ENCODE measurements at places on chromosomes 7 and 10.

DNA sequence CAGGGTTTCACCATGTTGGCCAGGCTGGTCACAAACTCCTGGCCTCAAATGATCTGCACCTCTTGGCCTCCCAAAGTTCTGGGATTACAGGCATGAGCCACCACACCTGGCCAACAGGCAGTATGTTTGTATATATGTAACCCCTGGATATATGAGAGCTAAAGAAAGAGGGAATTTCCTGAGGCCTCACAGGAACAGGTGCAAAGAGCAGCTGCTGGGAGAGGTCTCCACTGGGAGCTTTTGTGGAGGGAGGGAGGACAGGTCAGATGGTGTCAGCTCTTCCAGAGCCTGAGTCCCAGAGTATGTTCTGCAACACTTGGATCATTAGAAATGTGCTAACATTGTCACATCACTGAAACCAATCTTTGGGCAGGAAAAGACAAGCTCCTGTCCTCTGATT, 110.1 kb upstream of the KIF5B start:
- DNase-seq = no peak

DNA sequence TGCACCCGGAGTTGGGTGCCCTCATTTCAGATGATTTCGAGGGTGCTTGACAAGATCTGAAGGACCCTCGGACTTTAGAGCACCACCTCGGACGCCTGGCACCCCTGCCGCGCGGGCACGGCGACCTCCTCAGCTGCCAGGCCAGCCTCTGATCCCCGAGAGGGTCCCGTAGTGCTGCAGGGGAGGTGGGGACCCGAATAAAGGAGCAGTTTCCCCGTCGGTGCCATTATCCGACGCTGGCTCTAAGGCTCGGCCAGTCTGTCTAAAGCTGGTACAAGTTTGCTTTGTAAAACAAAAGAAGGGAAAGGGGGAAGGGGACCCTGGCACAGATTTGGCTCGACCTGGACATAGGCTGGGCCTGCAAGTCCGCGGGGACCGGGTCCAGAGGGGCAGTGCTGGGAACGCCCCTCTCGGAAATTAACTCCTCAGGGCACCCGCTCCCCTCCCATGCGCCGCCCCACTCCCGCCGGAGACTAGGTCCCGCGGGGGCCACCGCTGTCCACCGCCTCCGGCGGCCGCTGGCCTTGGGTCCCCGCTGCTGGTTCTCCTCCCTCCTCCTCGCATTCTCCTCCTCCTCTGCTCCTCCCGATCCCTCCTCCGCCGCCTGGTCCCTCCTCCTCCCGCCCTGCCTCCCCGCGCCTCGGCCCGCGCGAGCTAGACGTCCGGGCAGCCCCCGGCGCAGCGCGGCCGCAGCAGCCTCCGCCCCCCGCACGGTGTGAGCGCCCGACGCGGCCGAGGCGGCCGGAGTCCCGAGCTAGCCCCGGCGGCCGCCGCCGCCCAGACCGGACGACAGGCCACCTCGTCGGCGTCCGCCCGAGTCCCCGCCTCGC, at the start of gene EGFR:
Gene EGFR (plus strand): TSS at position 657 of the 830 bp plus-strand sequence. CDS start 261 bp downstream, outside the sequence.
- DNase-seq = no peak

- no peak for DNase-seq
These were observed 76.7 kb downstream of the IGF2BP3 start for GRCh38 chr7:23393636-23394035.

- no peak for DNase-seq
These were observed 125.8 kb downstream of the MAD1L1 start for GRCh38 chr7:2106924-2107323.

GRCh38 chr7:27997188-27997707, 183.3 kb downstream of the JAZF1 start:
- no peak for DNase-seq

DNA sequence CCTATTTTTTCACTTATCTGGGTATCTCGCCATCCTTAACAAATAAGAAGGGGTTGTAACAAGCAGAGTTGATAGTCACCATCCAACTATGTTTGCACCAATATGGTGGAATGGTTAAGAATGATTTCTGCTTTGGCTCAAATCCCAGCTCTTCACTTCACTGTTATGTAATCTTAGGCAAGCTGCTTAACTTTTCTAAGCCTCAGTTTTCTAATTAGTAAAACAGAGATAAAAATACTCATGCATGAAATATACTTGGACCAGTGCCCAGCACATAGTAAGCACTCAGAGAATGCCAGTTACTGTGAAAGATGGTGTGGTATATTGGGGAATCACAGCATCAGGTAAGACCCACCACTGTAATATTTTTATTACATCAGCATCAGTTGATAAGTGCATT, 33.6 kb downstream of the ABCB1 start:
- no peak for DNase-seq

- no peak for DNase-seq
These were observed 687.6 kb downstream of the AUTS2 start for GRCh38 chr7:70285854-70286253.
